Type B pancreatic cell (in vitro differentiated cells): ENCODE measurements at places on chromosomes 4 and X.

GRCh38 chr4:48224606-48225005 lies 45.0 kb downstream of the TEC start:
- H3K27me3 ChIP-seq: no peaks in the 10 kb centered on the region
- no peaks in the 10 kb centered on the region for H3K4me1 ChIP-seq
- H3K36me3 ChIP-seq: peaks cover 3% of the 10 kb centered on the region
- no peak overlapping the region for H3K4me3 ChIP-seq
- no peak overlapping the region for H3K27ac ChIP-seq
- DNase-seq: no peak

DNA sequence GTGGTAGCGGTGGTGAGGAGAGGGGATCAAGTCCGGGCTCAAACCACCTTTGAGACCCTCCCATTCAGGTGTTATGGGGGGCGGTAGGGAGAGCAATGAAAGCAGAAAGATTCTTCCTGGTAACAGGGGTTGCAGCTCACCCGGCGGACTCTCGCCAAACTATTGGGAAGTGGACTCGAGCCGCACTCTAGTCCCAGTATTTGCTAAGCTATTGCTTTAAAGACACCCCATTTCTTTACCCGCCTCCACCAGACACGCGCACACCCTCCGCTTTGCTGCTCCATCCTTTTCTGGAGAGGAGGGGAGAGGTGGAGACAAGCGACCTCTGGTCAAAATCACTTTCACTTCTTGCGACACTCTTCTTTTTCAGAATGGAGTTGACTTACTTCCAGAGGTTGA lies 625 bp upstream of the GABRA4 start:
- H3K4me3 ChIP-seq: peak overlapping the region; percentile 85
- H3K36me3 ChIP-seq: no peaks in the 10 kb centered on the region
- H3K27ac ChIP-seq: no peak overlapping the region
- H3K4me1 ChIP-seq: peaks cover 5% of the 10 kb centered on the region

GRCh38 chrX:109373468-109373867 lies 108.4 kb downstream of the GUCY2F start:
- H3K4me1 ChIP-seq: peaks cover 15% of the 10 kb centered on the region
- no peak for DNase-seq
- H3K27ac ChIP-seq: no peak overlapping the region
- H3K4me3 ChIP-seq: no peak overlapping the region
- no peaks in the 10 kb centered on the region for H3K36me3 ChIP-seq

DNA sequence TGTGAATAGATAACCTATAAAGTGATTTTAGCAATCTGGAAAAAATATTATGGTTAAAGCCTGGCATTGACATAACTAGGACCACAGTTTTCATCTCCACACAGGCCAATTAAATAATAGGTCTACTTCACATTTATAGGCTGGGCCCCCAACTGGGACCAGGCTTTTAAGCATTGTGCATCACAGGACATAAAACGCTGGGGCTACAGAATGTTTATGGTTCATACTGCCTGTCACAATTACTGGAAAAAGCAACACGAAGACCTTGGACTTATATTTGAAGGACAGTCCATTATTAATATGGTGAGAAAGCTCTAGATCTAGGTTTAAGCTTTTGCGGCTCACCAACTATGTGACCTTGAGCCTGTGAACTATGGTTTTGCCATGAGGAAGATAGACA lies 94.2 kb downstream of the MFAP3L start:
- no peak for DNase-seq
- no peaks in the 10 kb centered on the region for H3K27me3 ChIP-seq
- no peaks in the 10 kb centered on the region for H3K36me3 ChIP-seq
